ENCODE measurements at places on chromosomes 13 and 19. TPM values are rescaled to one million over a fixed set of nuclear protein-coding genes. Genes with fewer than 3 reads are reported as not detected.

- DNase-seq, result no peak
- no peaks in the 10 kb centered on the region for H3K27me3 ChIP-seq
- no peaks in the 10 kb centered on the region for H3K4me1 ChIP-seq
- no peak overlapping the region for H3K27ac ChIP-seq
- H3K4me3 ChIP-seq, result no peak overlapping the region
Observed at GRCh38 chr19:11452620-11453310, 17.3 kb downstream of the PRKCSH start.

GRCh38 chr19:6577476-6578125 lies 13.3 kb downstream of the CD70 start:
- H3K36me3 ChIP-seq, result no peaks in the 10 kb centered on the region
- DNase-seq, result no peak
- H3K4me1 ChIP-seq, result no peaks in the 10 kb centered on the region

- H3K27ac ChIP-seq, result peak overlapping the region; percentile 63
- H3K36me3 ChIP-seq, result no peaks in the 10 kb centered on the region
- no peaks in the 10 kb centered on the region for H3K27me3 ChIP-seq
- peaks cover 14% of the 10 kb centered on the region for H3K4me1 ChIP-seq
- DNase-seq, result no peak
- peak overlapping the region; percentile 67 for H3K4me3 ChIP-seq
Observed at GRCh38 chr13:28532388-28533124, 37.6 kb upstream of the FLT1 start.

DNA sequence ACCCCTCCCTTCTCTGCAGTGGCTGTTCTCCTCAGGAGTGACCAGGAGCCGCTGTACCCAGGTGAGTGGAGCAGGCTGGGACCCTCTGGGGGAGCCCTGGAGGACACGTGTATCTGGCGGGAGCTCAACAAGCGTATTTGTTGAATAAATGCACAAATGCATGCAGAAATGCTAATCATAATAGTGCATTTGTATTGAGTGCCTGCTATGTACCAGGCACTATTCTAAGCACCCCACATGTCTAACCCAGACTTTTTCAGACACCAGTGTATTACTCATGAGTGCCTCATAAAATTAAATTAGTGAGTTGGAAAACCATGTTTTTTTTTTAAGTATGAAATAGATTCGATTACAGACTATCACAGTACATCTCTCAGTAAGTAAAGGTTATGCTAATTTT lies 7.9 kb downstream of the HPN start:
- peaks cover 16% of the 10 kb centered on the region for H3K27me3 ChIP-seq
- no peak overlapping the region for H3K27ac ChIP-seq
- no peaks in the 10 kb centered on the region for H3K36me3 ChIP-seq
- H3K4me3 ChIP-seq, result no peak overlapping the region

DNA sequence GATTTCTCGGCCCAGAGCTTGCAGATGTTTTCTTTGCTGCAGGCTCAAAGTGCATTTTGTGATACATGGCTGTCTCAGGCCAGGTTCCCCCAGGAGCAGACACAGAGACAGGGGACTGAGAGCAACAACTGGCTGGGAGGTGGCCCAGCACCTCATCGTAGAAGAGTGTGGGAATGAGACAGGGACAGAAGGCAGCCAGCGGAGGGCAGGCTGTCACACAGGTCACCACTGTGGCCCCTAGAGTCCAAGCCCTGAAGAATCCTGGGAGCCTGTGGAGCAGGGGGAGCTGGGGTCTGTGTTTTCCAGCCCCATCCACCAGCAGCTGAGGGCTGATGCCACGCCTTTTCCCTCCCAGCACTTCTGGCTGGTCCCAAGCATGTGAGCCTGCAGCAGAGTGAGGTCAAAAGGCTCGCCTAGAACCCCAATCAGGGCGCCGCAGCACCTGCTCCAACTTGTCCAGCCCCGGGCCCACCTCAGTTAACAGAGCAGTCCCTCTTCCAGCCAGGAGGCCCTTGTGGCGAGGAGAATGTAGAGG lies 723.8 kb downstream of the UQCRFS1 start:
- no peaks in the 10 kb centered on the region for H3K4me1 ChIP-seq
- H3K36me3 ChIP-seq, result no peaks in the 10 kb centered on the region
- no peak for DNase-seq
- H3K4me3 ChIP-seq, result no peak overlapping the region
- H3K27me3 ChIP-seq, result no peaks in the 10 kb centered on the region

DNA sequence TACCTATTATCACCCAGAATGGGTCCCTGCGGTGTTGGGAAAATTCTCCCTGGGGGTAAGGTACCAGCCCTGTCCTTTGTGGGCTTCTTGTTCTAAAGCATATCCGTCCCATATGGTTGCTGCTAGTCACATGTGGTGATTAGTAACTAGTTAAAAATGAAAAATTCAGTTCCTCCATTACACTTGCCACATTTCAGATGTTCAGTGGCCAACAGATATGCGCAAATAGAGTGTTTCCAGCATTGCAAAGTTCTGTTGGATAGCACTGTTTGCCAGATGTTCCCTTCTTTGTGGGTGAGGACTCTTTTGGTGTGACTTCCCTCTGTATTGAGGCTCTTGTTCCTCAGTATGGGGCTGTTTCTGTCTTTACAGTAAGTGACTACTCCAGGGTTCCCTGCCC lies 3.8 kb downstream of the CNOT3 start:
- DNase-seq, result peak; percentile 25
- H3K27ac ChIP-seq, result peak overlapping the region; percentile 54
- peaks cover 42% of the 10 kb centered on the region for H3K4me1 ChIP-seq

DNA sequence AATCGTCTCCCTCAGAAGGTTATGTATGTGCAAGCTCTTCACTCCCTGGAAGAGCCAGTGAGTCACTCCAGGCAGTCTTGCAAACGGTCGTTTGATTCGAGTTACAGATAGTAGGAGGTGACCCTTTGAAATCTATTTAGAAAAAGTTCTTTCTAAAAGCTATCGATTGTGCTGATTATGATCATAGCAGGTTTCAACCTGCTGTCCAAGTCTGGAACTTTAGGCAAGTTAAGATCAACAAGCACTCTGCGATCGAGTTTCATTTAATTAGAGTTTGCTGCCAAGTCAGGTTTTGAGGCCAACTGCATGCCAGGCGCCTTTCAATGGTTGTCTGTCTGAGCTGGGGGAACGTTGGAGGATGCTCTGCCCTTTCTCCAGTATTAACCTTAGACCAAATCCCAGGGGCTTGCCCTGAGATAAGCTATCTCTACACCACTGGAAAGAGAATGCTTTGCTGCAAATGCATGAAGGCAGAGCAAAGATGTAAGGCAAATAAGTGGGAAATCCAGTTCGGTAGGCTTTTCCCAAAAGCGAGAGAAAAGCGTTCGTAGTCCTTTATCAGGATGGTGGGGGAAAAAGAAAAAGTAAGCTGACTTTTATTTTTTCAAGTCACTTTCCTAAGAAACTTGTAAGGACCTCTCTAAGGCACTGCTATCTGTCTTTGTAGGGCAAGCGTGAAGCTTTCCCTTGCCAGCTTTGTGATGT lies 287.5 kb downstream of the ATP8A2 start:
- no peak overlapping the region for H3K27ac ChIP-seq
- no peaks in the 10 kb centered on the region for H3K36me3 ChIP-seq
- no peak for DNase-seq
- H3K4me3 ChIP-seq, result no peak overlapping the region
- no peaks in the 10 kb centered on the region for H3K4me1 ChIP-seq

DNA sequence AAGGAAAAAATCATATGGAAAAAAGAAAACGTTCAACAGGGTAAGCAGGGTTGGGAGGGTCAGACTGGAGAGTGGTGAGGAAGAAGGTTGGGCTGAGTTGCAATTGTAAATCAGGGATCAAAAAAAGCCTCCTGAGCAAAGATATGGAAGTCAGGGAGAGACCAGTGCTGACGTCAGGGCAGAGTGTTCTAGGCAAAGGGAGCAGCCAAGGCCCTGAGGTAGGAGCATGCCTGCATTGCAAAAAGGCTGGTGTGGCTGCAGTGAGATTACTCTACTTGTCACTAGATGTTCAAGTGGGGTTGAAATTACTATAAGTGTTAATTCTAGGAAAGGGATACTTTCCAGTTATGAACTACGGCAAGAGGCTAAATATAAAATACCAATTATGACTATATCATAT lies 562.0 kb downstream of the MYO16 start:
- H3K4me1 ChIP-seq, result peaks cover 5% of the 10 kb centered on the region
- no peak for DNase-seq
- no peaks in the 10 kb centered on the region for H3K27me3 ChIP-seq
- no peaks in the 10 kb centered on the region for H3K36me3 ChIP-seq
- H3K27ac ChIP-seq, result no peak overlapping the region
- H3K4me3 ChIP-seq, result no peak overlapping the region

GRCh38 chr19:35352448-35353304 lies 5.0 kb downstream of the FFAR1 start:
- H3K4me3 ChIP-seq, result no peak overlapping the region
- H3K36me3 ChIP-seq, result no peaks in the 10 kb centered on the region
- H3K4me1 ChIP-seq, result no peaks in the 10 kb centered on the region
- no peak overlapping the region for H3K27ac ChIP-seq
- peaks cover 27% of the 10 kb centered on the region for H3K27me3 ChIP-seq

DNA sequence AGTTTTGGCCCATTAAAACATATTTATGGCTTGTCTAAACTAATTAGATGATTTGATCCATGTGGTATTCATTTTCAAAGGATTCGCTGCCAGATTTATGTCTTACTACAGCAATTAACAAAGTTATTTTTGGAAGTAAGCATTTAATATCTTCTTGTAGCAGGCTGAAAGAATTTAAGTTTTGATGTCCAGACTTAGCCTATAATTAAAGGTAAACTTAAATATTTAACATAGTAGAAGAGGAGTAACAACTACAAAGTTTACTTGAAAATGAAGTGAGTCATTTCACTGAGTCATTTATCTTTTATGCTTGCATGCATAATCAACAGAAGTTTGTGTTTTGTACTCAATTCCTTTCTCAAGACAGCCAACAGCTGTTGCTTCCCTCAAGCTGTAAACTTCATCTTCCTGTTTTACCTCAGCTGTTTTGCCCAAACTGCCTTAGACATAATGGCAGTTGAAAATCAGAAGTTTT lies 58.1 kb downstream of the EDNRB start:
- DNase-seq, result no peak
- no peaks in the 10 kb centered on the region for H3K4me1 ChIP-seq
- no peaks in the 10 kb centered on the region for H3K27me3 ChIP-seq
- H3K36me3 ChIP-seq, result no peaks in the 10 kb centered on the region
- no peak overlapping the region for H3K4me3 ChIP-seq
- H3K27ac ChIP-seq, result no peak overlapping the region

GRCh38 chr13:19605161-19605955 lies 28.1 kb upstream of the MPHOSPH8 start:
- H3K27me3 ChIP-seq, result no peaks in the 10 kb centered on the region
- peak overlapping the region; percentile 39 for H3K27ac ChIP-seq
- no peak for DNase-seq
- H3K4me3 ChIP-seq, result no peak overlapping the region
- H3K36me3 ChIP-seq, result peaks cover 5% of the 10 kb centered on the region
- peaks cover 41% of the 10 kb centered on the region for H3K4me1 ChIP-seq

GRCh38 chr19:55227241-55228014 lies 1.1 kb downstream of the TMEM86B start:
- H3K4me1 ChIP-seq, result no peaks in the 10 kb centered on the region
- no peak overlapping the region for H3K27ac ChIP-seq
- H3K36me3 ChIP-seq, result peaks cover 10% of the 10 kb centered on the region
- DNase-seq, result no peak
- peaks cover 8% of the 10 kb centered on the region for H3K27me3 ChIP-seq

DNA sequence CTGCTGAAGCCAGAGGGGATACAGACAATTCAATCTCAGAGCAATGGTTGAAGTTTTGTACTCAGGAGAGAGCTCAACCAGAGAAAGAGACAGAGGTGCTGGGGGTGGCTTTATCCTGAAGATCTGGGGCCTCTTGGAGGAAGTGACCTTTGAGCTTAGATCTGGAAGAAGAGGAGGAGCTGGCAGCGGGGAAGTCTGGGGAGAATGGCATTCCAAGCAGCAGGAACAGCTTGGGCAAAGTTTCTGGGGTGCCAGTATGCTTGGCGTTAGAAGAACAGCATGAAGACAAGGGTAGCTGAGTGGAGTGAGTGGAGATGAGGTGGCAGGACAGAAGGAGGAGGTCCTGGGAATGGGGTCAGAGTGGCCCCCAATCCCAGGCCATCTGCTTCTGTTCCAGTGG lies 11.3 kb downstream of the MAST3 start:
- peak overlapping the region; percentile 81 for H3K4me3 ChIP-seq
- DNase-seq, result no peak
- H3K27me3 ChIP-seq, result no peaks in the 10 kb centered on the region
- H3K4me1 ChIP-seq, result peaks cover 21% of the 10 kb centered on the region
- H3K27ac ChIP-seq, result peak overlapping the region; percentile 50

Gene ACP7
- total RNA-seq, result not detected

Gene ZNF227
- total RNA-seq, result 12.7 TPM

Gene TNFRSF19
- 7.1 TPM for total RNA-seq

Gene C19orf18
- total RNA-seq, result 0.23 TPM

Gene SYCN
- not detected for total RNA-seq

Gene PLVAP
- not detected for total RNA-seq

Gene WASF3
- total RNA-seq, result 26.7 TPM

Gene TICAM1
- total RNA-seq, result 18.9 TPM

Gene PSG3
- total RNA-seq, result not detected
